ENCODE measurements at places on chromosomes 6 and 20.

GRCh38 chr20:46334303-46334904, 26.1 kb upstream of the CDH22 start:
- no peak for DNase-seq

DNA sequence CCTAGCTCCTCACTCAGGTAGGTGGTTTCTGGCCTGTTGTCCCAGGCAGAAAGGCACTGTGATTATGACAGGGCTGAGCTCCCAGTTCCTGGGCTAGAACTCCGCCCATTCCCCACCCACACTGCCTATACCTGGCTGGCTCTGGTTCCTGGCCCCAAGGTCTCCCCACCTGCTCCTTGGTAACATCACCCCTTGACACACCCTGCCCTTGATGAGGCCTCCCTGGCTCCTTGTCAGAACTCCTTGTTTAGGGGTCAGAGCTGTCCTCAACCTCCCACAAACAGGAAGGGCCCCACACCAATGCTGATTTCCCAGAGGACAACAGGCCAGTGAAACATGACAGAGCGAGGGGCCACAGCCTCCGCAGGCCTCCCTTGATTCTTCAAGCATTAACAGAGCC, 15.5 kb upstream of the MYMX start:
- DNase-seq = no peak

GRCh38 chr20:64100946-64101688, 6.2 kb downstream of the NPBWR2 start:
- no peak for DNase-seq

DNA sequence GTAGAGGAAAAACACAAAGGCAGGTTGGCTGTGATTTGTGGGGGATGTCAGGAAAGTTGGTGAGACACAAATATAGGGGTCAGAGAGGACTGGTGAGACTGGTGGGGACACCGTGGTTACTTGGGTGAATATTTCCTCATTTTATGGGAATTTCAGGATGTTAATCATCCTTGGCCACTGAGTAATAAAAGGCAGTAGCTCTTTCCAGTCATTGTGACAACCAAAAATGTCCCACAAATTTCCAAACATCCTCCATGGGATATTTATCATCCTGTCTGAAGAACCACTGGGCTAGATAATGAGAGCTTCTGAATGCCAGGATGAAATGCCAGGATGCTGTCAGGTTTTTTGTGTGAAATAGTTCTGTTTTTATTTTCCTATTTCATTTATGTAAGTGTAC, 374.1 kb downstream of the CD109 start:
- no peak for DNase-seq
